ENCODE measurements at places on chromosomes 16 and 17.

- no peak for DNase-seq
These were observed 36.4 kb downstream of the CDK5R1 start for GRCh38 chr17:32523017-32523680.

DNA sequence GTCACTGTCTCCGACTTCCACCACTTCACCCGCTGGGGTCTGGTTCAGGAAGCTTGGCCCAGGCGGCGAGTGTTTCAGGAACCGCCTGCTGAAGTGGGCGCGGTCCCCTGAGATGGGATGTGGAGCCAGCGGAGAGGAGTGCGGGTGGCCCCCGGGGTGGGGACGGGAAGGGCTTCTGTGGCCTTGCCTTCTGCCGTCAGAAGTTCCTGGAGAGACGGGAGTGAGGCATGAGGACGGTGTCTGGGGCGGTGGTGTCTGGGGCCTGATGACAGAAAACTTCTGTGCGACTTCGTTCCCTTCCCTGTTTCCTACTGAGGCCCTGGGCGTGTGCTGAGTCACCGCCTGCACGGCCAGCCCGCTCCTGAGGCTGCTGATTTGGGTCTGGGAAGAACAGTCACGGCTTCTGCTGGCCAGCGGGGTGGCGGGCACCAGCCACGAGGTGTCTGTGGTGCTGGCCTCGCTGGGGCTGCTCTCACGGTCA lies 12.3 kb upstream of the NLRC3 start:
- DNase-seq: no peak

DNA sequence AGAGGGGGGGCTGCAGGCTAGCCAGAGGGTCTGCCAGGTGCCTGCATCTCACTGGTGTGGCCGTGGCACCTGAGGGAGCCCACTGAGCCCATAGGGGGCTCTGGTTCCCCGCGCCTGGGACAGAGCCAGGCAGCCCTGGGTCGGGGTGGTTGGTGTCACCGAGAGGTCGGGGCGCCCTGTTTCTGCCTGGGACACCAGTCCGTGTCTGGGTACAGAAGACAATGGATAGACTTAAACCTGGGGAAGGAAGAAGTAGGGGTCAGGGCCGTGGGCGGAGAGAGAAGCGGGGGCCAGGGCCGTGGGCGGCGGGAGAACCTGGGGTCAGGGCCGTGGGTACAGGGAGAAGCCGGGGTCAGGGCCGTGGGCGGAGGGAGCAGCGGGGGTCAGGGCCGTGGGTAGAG lies 3.0 kb downstream of the RFNG start:
- no peak for DNase-seq

- no peak for DNase-seq
These were observed 520.8 kb downstream of the HS3ST4 start for GRCh38 chr16:26212599-26212998.

DNA sequence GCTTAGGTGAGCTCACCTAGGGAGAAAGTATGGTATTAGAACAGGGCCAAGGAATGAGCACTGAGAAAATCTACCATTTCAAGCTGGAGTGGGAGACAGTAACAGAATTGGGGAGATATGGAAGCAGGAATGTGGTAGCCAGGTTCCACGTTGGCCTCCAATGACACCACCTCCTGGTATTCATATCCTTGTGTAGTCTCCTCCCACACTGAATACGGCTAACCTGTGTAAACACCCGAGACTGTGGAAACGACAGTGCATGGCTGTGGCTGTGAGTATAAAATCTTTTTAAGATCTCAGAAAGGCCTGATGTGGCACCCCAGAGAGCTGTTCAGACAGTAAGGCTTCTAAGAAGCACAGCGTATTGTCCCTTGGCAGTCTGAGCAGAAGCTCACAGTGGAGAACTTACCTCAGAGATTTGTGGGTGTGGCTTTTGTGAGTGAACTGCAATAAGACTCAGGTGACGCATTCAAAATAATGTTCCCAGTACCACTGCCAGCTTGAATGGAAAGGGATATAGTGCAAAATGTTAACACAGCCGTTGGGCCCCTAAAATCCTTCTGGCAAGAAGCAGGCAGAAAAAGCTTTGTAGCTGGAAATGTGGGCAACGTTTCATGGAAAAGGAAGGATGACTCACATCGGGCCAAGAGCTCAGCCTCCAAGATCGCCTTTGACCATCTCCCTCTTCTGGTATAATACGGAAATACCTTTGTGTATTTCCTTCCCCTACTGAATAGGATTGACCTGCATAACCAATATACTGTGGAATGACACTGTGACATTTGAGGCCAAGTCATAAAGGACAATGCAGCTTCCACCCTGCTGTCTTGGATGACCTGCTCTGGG lies 14.4 kb downstream of the SDR42E1 start:
- DNase-seq: no peak

GRCh38 chr16:4837733-4838501 lies 9.2 kb downstream of the GLYR1 start:
- no peak for DNase-seq

DNA sequence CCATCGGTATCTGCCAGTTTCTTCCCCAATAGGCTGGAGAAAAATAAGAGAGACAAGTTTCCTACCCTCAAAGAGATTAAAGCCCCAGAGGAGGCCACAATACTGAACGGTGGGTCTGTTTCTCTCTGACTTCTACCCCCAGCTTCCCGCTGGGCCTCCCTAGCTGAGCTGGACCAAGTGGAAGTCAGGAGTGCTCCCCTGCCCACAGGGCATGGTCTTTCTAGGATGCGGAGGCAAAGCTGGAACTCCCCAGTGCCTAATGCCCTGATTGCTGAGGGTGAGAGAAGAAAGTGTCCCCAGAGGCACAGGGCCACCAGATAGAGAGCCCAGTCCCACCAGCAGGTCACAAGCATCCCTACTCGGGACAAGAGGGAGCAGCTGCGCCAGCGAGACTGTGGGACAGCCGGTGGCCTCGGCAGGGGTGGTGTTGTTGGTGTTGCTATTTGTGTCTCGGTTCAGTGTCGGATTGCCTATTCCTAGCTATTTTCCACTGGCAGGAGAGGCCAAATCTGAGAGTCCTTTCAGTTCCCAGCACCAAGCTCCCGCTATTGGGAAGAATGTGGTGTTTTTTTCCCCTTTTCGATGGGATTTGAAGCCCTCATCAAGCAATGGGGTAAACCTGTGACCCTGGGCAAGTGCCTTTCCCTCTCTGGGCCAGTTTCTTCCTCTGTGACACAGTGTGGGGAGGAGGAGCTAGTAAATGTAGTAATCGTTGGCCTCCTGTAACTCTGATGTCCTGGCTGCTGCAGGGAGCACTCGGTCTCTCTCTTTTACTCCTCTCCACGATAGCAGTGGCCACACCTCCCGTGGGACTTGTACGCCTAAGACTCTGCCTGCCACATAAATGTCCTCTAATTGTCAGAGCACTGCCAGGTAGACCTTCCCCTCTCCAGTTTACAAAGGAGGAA lies 22.5 kb upstream of the TBX2 start:
- DNase-seq: no peak

DNA sequence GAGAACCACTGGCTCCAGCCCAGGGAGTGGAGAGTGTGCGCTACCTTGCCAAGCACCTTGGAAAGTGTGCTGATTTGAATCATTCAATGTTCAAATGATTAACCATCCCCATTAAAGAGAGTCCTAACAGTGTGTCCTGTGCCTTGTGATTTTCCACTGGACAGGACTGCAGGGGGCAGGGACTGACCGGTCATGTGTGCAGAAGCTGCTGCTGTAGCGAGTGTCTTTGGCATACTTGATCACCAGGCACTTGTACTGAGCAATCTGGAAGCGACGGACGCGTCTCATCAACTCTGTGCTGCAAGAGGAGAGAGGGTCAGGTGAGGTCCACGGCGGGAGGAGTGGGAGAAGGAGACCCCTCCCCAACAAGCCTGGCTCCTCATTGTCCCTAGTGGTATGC lies 2.0 kb downstream of the TK1 start:
- DNase-seq: no peak

DNA sequence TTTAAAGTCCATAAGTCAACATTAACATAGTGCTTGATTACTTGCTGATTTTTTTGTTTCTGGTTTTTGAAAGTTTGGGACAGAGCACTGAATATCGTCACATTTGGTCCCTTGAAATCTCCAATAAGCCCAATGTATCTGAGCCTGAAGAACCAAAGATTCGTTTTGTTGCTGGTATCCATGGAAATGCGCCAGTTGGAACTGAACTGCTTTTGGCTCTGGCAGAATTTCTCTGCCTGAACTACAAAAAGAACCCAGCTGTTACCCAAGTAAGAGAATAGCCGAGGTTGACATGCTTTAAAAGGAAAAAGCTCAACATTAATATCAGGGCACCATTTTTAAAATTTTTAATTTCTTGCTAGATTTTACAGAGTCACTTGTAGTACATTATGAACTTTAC lies 27.7 kb upstream of the GOSR1 start:
- no peak for DNase-seq

GRCh38 chr17:52158450-52159042 lies at the start of gene CA10:
Gene CA10 (minus strand): TSS chr17:52158714.
- no peak for DNase-seq

- DNase-seq: no peak
These were observed 1.8 kb upstream of the TMEM88 start for GRCh38 chr17:7852919-7853690.

- DNase-seq: no peak
These were observed 54.1 kb downstream of the XYLT1 start for GRCh38 chr16:17416461-17417311.

DNA sequence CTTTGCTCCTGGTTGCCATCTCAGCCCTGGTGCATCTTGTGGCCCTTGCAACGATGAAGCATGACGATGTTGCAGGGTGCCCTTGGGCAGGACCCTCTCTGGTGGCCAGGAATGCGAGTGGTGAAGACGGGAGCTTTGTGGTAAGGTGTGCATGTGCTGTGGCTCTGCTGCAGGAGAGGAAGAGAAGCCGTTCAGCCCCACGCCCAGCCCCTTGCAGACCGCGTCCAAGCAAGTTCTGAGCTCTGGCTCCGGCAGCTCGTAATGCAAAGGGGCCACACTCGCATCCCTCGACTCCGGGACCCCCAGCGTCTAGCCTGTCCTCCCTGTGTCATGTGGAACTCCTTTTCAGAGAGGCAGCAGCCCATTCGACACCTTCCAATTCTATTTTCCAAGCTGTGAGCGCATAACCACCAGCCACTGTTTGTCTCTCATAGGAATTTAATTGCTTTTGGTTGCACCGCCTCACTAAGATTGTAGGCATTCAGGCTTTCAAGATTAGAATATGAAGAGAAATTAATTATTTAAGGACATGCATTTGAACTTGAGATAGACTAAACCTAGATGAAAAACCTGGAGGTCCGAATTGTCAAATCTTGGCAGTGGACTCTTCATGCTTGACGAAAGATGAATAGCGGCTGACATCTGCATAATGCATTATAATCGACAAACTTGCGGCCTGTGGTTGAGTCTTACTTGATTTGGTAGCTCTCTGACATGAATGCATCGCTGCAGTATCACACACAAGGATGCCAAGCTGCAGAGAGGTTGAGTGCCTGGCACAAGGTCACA lies 21.1 kb upstream of the KCNG4 start:
- DNase-seq: no peak

- no peak for DNase-seq
These were observed 23.8 kb downstream of the CLTC start for GRCh38 chr17:59643159-59644140.

DNA sequence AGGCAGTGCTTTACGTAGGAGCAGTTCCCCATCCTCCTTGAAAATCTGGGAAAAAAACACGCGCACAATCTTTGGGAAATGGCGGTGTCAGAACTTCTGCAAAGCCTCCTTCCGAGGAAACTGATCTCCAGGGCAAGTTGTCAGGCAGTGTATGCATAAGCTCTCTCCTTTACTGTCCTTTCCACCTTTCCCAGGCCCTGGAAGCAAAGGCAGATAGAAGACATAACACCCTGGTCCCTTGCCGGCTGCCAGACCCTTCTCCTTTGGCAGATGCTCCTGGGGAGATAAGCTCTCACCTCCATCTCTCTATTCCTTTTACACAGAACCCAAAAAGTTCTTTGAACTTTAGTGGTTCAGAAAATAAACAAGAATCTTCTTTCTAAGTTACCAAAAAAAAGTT lies 12.4 kb downstream of the TOB1 start:
- no peak for DNase-seq
